ENCODE measurements at places on chromosomes 16 and 17.

GRCh38 chr17:72699545-72699944, 392.9 kb downstream of the SLC39A11 start:
- no peak for DNase-seq

- DNase-seq, result no peak
Observed at GRCh38 chr16:66695935-66696668, 441 bp downstream of the CMTM4 start.

DNA sequence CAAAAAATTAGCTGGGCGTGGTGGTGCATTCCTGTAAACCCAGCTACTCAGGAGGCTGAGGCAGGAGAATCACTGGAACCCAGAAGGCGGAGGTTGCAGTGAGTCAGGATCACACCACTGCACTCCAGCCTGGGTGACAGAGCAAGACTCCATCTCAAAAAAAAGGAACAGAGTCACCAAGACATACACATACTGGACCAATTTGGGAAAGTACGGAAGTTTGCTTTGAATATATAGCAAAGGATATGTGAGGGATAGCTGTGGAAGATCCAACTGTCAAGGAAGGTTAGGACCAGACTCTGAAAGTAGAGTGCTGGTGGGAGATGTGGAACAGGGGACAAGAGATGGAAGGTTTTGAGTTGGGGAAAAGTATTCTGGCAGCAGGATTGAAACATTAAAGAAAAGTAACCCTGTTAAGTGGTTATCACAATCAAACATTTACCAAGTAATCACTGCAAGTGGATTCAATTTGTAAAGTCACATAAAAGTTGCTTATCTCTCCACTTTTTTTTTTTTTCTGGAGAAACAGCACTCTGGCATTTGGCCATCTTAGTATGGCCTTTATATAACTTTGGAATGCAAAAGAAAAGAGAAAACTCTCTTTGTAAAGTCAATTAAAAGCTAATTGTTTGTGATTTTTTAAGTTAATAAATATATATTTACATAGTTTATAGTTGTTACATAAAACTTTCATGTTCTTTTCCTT, 259.4 kb upstream of the TBX2 start:
- DNase-seq, result no peak

DNA sequence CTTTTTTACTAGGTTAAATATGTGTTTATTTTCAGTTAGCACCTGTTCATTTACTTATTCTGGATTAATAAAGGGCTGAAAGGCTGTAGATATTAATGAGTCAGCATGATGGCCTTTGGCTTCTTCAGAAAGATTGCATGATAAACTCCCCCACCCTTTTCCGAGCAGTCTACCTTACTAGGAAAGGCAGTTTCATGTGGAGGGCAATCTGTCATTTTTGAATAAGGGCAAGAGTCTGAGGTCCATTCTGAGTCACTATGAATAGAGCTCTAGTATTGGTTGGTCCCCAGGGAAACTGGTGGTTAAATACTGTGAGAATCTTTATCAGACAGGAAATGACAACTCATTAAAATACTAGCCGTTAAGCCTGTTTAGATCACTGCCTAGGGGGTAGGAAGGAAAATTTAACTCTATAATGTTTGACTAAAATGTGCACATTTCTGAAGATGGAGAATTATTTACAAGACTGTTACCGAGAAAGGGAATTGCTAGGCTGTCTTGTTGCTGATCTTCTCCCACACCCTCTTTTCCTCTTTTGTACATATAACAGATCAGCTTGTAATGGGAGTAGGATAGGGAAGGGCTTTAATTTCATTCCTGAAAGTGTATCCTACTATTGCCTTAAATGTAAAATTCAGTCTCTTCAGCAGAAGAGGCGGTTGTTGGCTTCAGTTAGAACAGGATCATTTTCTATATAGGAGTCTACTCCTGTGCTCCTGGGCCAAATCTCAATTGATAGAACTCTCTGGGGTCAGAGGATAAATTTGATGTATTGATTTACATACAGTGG, 63.3 kb downstream of the TUBD1 start:
- no peak for DNase-seq

DNA sequence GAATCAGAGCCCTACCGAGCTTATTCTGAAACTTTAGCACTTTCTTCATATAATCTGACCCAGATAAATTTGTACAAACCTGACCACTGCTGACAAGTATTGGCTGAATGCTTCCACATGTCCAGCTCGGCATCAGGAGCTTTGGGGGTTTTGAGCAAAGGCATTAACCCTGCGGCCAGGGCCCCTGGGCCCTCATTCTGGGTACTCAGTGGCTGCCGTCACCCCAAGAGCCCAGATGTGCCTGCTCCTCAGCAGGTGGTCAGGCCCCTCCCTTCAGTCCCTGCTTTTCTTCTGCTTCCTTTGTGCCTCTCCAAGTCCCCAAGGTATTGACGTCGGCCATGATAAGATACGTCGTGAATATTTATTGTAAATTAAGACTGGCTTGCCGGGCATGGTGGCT, 47.3 kb upstream of the CHMP6 start:
- no peak for DNase-seq

GRCh38 chr17:3571043-3571900, 13.7 kb upstream of the TRPV3 start:
- no peak for DNase-seq

DNA sequence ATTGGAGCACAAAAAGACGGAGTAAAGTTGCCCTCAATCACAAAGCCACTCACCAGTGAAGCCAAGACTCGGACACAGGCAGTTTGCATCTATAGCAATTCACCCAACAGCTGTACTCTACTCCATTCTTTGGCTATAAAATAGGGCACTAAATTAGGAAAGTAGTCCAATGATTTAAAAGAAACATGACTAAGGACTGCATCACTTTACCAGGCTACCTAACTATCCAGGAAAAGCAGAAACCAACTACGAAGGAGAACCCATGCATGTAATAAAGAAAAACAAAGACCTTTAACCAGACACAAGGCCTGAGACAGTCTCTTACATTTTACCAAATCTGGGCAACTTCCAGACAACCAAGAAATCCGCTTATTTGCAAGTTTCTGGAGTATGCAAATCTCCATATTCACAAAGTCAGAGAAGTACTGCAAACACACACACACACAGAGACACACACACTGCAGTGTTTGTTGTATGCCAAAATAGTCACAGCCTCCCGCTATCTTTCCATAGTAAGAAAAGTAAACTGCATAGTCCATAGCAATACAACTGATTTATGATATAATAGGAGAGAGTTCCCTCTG, 59.8 kb downstream of the CDH11 start:
- DNase-seq, result no peak

GRCh38 chr17:78897664-78898047, 5.3 kb downstream of the CEP295NL start:
- DNase-seq, result no peak

DNA sequence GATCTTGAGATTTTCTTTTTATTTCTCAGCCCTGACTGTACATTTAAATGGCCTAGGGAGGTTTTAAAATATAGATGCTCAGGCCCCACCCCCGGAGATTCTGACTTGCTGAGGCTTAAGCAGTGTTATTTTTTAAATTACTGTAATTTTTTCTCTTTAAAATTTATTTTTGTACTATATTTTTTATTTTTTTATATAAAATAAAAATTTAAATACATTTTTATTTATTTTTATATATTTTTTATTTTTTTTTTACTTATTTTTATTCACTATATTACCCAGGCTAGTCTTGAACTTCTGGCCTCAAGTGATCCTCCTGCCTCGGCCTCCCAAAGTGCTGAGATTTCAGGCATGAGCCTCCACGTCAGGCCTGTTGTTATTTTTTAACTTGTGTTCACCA, 83.3 kb downstream of the KATNIP start:
- no peak for DNase-seq

GRCh38 chr17:33989361-33990148, 265.5 kb upstream of the CCL2 start:
- DNase-seq, result no peak

GRCh38 chr17:2064980-2065785, 10.3 kb downstream of the HIC1 start:
- no peak for DNase-seq

GRCh38 chr17:32445074-32445415, 735 bp downstream of the PSMD11 start:
- DNase-seq, result no peak

- DNase-seq, result no peak
Observed at GRCh38 chr17:41762391-41762790, 24.1 kb downstream of the JUP start.

DNA sequence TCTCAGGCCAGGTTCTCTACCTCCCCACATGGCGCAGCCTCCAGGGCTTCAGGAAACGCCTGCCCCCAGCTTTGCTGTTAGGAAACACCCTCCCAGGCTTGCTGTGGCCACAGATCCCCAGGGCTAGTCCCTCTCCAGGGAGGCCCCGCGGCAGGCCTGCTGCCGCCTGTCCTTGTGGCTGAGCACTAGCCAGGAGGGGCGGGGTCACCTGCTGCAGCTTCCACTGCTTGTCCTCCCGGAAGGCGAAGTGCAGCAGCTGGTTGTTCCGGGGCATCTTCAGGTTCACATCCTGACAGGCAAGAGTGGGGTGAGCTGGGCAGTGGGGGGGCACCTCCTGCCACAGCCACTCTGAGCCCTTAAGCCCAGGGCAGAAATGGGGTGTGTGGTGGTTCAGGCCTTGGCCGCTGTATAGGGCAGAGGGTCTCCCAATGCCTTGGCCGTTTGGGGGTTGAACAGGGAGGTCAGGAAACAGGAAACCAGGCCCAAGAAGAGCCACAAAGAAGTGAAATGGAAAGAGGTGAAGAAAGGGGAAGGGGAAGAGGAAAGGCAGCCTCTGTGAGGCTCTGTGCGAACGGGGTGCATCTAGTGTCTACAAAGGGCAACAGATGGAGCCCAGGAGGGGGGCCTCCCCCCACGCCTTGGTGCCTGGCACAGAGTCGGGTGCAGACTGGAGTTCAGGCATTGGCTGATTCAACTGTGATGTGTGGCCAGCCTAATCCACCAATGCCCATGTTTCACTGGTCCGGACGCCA, 2.0 kb downstream of the ROGDI start:
- peak; percentile 72 for DNase-seq

- no peak for DNase-seq
Observed at GRCh38 chr17:74779948-74780400, 3.8 kb upstream of the NAT9 start.

DNA sequence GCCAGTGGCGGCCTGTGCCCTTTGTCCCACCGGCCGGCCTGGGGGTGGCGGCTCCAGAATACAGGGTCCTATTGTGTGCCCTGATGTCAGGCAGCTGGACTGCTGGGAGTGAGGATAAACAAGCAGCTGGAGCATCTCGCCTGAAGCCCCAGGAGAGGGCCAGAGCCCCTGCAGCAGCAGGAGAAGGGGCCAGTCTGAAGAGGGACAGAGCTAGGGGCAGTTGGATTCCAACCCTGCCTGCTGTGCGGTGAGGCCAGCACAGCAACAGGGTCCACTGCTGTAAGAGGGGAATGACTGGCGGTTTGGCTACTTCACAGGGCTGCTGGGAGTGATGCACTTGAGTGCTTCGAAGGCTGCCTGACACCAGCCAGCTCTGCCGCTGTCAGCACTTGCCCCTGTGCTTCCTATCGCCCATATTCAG, 25.0 kb downstream of the RAB11FIP4 start:
- DNase-seq, result no peak

DNA sequence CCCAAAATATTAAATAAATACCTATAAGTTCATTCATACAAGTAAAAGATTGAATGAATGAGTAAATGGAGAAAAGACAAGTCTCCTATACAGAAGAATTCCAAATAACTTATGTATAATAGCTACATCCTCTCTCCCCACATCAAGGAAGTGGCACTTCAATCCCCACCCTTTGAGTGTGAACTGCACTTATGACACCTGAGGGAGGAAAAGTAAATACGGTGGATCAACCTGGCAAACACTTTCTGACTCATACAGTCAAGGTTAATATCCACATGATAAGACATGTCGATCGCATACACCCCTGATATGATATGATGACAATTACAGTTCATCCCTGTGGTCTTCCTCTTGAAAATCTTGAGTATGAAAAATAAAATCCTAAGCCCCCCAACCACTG, 18.0 kb downstream of the SLFN12L start:
- no peak for DNase-seq

DNA sequence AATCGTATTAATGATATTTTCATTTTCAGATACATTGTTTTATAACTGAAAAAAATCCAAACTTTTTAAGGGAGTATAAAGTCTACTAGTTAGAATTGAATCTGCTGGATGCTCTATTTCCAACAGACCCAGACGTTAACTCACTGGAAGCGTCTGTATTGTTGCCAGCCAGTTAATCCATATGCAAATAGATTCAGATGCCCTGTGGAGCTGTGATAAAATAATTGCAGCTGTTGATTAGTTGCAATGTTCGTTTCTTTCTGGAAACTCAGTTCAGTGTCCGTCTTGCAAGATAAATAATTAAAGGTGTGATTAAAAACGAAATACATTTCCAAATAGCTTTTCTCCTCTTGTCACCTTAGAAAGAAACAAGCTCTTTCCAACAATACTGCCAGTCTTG, 5.1 kb upstream of the GNA13 start:
- no peak for DNase-seq

GRCh38 chr16:86287664-86288201, 222.6 kb upstream of the FOXF1 start:
- DNase-seq, result no peak

GRCh38 chr16:81562926-81563325, 118.3 kb downstream of the CMIP start:
- no peak for DNase-seq

DNA sequence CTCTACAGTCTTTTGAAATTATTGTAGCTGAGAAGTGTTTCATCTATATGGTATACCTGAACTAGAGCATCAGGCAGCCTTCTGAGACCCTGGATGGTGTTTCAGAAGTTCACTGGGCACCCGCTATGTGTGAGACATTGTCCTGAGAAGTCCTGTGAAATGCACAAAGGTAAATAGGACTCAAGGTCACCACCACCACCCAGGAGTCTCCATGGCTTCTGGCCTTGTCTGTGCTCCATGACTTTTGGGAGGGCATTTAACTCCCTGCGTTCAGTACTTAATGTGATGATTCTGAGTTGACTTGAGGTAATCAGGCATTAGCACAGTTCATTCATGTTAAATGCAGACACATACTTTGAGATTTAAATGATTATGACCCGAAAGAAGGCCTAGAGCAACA, 1.1 kb downstream of the MLYCD start:
- DNase-seq, result no peak

DNA sequence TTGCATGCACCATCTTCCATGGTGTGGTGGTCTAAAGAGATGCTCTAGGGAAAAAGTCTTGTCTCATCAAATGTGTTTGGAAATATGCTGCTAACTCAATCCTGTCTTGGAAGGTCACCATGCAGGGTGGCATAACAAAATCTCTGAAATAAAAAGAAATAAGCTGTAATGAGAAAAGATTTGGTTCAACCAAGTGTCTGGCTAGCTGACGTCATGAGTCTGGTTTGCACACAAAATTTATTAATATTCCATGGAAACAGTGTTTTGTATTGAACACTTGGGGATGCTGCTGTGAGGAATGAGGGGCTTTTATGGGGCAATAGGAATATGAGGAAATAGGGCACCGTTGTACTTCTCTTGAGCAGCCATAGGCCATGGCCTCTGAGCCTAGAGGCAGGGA, 575.7 kb upstream of the CDH5 start:
- no peak for DNase-seq
